ENCODE measurements at places on chromosomes 2 and 18.

DNA sequence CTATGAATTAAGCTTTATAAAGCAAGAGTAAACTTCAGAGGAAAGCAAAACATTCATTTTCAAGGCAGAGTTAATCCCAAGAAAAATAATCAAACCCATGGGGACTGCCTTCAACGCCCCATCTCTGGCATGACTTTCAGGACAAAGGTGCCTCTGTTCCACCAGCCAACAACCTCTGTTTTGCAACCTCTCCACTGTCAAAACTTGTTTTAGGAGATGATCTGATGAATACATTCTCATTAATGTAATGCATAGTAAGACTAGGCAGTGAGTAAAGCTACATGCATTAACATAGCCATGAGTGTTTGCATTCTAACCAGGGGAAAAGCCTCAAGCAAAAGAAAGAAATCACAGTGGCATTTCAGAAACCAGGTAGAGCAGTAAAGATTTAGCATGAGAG lies 357.0 kb downstream of the FBXO15 start:
- DNase-seq = no peak

- DNase-seq = no peak
These were observed 71.3 kb downstream of the TNFRSF11A start for GRCh38 chr18:62396381-62396780.

- no peak for DNase-seq
These were observed 16.7 kb downstream of the ZEB2 start for GRCh38 chr2:144503242-144503641.

- peak; percentile 13 for DNase-seq
These were observed 1420.3 kb upstream of the PIK3C3 start for GRCh38 chr18:40534723-40535122.

- no peak for DNase-seq
These were observed 63.7 kb downstream of the TANC1 start for GRCh38 chr2:159032146-159032545.

- DNase-seq = no peak
These were observed 37.0 kb upstream of the METTL21A start for GRCh38 chr2:207662203-207662602.

DNA sequence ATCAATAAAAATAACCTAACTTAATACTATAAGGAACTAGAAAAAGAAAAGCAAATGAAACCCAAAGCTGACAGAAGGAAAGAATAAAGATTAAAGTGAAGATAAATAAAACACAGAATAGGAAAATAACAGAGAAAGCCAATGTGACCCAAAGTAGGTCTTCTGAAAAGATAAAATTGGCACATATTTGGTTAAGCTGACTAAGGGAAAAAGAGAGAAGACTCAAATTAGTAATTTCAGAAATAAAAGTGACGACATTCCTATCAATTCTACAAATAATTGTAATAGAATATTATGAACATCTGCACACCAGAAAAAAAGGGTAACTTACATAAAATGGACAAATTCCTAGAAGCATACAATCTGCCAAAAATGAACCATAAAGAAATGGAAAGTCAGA lies 30.2 kb downstream of the ROCK1 start:
- DNase-seq = no peak

DNA sequence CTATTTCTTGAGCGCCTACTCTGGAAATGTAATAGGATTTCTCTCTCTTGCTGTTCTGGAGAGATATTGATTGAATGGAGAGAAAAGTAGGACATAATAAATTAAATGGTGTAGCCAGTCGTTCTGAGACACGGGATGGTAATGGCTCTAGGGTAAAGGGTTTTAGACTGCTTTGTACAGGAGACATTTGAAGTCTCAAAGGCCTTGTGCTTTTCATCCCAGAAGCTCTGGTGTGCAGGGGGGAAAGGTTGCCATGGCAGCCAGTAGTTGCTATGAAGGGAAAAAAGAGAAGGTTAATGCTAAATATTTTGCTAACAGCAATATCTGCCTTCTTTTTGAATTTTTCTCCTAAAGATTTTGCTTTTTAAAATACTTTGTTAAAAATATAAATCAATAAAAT lies 359.3 kb downstream of the RIT2 start:
- no peak for DNase-seq

DNA sequence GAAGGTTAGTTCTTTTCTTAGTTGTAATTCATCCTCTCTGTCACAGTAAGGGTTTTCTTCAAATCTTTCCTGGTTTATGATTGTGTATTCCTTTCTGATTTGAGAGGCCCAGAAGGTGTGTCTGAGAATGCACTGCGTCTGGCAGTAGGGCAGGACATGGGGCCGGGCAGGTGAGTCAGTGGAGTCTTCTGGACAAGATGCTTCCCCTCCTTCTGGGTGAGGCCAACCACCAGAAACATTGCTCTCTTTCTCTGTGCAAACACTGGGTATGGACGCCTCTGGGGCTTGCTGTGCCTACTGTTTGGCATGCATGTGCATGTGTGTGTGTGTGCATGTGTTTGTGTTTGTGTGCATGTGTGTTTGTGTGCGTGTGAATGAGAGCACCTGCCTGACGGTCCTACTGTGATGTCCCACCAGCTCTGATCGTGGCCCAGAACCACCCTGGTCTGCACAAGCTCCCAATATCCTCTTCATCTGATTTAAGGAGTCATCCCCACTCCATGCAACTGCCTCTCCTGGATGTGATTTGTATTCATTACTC lies 93.2 kb upstream of the DLX2 start:
- DNase-seq = no peak

DNA sequence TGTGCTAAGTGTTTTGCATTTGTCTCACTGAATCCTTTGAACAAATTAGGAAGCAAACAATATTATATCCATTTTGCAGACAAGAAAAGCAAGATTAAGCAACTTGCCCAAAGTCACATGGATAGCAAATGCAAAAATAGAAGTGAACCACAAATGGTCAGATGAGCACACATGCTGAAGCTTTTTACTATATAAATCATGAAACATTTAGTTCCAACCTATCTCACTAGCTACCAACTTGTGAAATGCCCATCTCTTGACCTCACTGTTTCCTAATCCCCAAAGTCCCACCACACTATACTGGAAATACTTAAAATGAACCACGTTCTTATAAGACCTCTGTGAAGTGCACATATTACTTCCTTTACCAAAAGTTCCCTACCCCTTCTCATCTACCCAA lies 380.5 kb downstream of the ERBB4 start:
- no peak for DNase-seq

DNA sequence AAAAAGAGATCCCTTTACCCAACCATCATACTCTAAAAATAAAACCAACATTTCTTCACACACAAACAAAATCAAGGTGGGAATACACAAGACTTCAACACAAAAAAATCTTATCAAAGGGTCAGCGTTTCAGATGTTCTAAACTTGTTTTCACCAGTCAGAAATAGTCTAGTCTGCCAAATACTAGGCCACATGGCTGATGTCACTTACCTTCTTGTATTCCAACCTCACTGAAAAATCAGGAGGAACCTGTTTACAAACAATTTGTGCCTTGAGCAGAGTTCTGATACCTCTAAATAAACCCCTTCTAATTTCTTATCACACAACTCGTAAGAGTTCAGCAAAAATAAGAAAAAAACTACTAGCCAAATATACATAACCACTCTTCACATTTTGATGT lies 20.1 kb downstream of the FEZ2 start:
- DNase-seq = no peak

DNA sequence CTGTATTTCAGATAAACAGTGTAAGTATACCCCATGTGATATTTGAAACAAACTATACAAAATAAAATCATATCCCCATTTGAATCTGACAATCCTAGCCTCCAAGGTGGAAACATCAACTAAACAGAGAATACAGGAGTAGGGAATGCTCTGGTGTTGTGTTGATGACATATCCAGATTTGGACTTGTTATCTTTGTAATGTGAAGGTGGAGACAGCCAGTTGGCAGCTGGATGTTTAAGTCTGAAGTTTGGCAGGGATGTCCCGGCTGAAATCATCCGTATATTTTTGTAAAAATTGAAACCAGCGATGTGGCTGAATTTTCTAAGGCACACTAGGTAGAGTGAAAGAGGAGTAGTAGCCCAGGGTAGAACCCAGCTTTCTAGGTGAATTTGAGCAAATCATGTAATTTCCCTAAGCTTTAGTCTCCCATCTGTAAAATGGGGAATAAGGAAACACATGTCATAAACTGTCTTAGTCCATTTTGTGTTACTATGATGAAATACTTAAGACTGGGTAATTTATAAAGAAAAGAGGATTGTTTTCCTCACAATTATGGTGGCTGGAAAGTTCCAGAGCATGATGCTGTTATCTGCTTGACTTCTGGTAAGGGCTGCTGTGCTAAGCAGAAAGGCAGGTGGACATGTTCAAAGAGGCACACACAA lies 246.6 kb upstream of the APCDD1 start:
- no peak for DNase-seq

DNA sequence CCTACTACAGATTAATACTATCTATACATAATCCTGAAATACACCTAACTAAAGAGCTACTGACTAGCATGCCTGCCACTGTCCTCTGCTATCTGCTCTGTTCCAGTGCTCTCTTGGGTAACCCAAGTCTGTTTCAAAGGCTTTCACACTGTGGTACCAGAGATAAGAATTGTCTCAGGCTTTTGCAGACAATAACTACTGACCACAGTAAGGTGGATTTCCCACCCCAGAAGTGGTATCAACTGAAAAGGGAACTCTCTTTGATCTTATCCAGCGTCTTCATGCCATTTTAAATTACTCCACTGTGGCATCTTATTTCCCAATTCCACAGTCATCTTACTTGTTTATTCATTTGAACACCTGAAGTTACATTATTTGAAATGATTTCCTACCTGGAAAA lies 190.2 kb downstream of the IKZF2 start:
- DNase-seq = no peak

DNA sequence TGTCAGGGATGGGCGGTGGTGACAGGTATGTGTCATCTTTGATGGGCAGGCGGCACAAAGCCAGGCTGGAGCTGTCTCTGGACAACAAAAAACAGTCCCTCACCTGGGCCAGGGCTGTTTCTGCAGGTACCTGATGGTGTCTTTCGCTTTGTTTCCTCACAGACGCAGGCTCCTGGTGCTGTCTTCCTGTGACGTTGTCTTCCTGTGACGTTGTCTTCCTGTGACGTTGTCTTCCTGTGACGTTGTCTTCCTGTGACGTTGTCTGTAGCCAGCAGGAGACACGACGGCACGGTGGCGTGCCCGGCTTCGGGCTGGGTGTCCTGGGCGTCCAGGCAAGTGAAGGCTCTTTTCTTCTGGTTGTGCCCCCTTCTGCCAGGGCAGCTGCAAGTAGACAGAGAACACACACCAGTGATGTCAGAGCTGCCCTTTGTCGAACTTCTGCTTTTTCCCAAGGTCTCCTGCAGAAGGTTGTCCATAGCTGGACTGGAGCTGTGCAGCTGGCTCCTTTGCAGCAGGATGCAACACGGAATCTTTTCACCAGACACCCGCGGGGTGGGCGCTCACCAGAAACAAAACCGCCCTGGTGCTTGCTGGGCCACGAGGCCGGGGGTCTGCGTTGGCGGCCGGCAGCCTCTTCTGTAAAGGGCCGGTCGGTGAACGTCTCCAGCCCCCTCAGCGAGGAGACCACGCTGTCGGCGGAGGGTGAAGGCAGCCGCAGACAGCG lies 21.1 kb downstream of the GPR35 start:
- no peak for DNase-seq

DNA sequence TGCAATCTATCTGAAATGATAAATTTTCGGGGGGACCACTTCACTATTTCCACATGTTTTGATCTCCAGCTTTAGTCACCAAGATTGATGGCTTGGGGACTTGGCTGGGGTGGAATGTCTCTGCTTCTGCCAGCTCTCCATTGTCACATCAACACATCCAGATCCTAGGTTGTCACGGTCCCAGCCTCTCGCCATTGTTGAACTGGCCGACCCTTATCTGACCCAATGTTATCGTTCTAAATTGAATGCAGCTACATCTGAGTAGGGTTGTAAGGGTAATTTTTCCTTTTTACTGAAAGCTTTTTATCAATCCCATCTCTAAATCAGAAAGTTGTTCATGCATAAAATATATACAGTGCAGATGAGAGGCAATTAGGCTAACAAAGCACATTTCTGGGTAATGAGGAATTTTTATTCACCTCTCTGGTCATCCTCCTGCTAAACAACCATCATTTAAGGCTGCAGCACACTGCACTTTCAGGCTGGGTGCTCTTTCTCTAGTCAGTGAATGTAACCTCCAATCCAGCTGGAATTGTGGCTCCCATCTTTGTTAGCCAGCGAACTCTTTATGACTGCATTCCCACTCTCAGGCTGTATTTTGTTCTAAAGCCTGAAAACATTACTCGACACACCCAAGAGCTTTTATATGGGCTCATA lies 128.2 kb downstream of the COL4A4 start:
- no peak for DNase-seq

DNA sequence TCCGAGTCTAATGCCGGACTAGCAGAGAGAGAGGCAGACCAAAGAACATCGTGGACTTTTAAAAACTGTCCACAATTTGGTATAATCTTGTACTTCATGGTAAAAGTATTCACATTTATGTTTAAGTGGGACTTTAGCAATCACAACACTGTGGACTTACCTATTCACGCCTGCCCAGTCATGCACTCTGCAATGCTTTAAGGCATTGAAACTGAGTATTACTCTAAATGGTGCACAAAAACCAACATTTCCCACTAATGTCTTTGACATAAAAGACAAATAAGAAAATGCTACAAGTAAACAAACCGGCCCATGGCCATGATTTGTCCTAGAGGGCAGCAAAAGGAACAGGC lies 91.3 kb downstream of the ACVR1 start:
- no peak for DNase-seq

- no peak for DNase-seq
These were observed 10.9 kb upstream of the INPP5D start for GRCh38 chr2:233049194-233049761.

GRCh38 chr2:26575836-26576564 lies 65.2 kb downstream of the CIB4 start:
- DNase-seq = no peak

DNA sequence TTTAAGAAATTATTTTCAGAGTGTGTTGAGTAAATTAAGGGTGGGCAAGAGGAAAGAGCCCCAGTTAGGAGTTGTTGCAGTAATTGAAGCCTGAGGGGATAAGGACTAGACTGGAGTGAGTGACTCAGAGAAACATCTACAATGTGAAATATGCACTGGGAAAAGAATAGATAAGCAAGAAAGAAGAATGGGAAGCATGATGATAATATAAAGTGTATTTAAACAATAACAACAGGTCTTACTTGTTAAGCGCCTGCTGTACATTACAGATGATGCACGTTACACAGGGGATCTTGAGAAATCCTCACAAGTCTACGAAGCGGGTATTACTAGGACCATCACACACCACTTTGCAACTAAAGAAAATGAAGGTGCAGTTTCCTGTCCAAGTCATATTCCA lies 73.6 kb upstream of the STK17B start:
- DNase-seq = no peak

Measured in fibroblast of skin of right quadriceps (primary cell).